ENCODE measurements at places on chromosomes 4 and X.

DNA sequence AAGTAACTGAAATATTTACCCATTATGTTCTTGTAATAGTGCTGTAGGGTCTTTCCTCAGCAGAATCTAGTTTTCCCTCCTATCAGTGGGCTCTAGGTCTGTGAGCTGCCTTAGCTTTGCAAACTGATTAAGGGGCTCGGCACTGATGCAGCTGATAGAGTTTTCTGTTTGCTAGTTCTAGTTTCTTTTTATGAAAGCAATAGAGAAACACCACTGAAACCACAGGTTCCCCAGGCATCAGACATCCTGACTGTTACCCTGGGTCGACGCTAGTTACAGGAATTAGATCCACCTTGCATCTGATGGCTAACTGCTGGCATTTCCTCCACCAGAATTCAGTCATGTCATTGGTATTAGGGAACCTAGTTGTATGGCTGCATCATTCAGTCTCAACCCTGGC, 225.0 kb upstream of the VCX start:
- DNase-seq, result no peak

GRCh38 chr4:37793562-37793961, 32.9 kb upstream of the PGM2 start:
- peak; percentile 14 for DNase-seq

GRCh38 chr4:169249214-169249973, 21.4 kb downstream of the SH3RF1 start:
- DNase-seq, result no peak

DNA sequence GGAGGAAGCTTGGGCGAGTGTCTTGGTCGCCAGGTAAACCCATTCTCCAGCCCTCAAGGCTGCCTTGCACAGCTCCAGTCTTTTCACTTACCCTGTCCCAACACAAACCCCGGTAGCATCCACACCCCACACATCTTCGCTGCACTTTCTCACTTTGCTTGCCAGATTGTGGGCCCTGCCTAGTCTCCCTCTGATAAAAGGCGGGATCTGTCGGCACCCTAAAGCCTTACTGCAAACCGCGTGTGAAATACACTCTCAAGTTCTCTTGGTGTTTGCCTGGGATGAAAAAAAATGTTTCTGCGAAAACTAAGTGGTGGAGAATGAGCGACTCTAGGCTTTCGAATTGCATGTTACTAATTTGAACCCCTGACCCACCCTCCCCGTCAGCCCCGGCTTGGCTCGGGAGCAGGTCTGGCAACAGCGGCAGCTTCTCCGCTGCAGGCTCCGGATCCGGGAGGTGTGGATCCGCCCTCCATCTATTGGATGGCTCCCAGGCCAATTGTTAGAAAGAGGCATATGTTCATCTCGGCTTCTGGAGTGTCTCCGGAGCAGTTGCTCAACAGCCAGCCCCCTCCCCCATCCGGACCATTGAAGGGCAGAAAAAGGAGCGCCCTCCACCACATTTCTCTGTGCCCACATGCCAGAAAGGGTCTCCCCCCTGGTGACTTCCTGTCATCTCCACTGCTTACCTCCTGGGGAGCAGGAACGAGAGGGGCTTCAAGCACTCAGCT, 3.0 kb upstream of the CITED1 start:
- DNase-seq, result peak; percentile 83

GRCh38 chr4:123517971-123518370, 121.4 kb downstream of the SPRY1 start:
- no peak for DNase-seq

DNA sequence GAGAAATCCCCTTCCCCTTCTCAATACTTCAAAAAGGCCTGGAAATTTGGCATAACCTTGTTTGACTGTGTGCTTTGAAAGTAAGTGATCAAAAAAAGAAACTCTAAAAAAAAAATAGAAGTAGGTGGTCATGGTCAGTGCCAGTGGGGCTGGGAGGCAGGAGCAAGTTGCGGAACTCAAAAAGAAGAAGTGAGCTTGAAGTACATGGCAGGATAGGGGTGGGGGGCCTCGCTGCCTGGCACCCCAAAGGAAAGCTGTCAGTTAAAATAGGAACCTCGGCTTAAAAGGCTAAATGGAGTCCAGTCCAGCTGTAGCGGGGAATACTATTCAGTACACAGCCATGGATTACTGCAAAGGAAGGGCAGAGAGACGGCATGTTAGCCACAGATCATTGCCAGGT, 12.2 kb upstream of the NKRF start:
- DNase-seq, result no peak

GRCh38 chrX:71081330-71082123, 13.4 kb upstream of the SNX12 start:
- DNase-seq, result no peak

- no peak for DNase-seq
Measured at GRCh38 chr4:105541420-105541819, 11.0 kb upstream of the ARHGEF38 start.

- DNase-seq, result no peak
Measured at GRCh38 chr4:63505714-63506460, 903.4 kb downstream of the TECRL start.

- no peak for DNase-seq
Measured at GRCh38 chrX:131987252-131987651, 35.9 kb upstream of the STK26 start.

- DNase-seq, result no peak
Measured at GRCh38 chr4:119299741-119300100, 22.2 kb downstream of the FABP2 start.

DNA sequence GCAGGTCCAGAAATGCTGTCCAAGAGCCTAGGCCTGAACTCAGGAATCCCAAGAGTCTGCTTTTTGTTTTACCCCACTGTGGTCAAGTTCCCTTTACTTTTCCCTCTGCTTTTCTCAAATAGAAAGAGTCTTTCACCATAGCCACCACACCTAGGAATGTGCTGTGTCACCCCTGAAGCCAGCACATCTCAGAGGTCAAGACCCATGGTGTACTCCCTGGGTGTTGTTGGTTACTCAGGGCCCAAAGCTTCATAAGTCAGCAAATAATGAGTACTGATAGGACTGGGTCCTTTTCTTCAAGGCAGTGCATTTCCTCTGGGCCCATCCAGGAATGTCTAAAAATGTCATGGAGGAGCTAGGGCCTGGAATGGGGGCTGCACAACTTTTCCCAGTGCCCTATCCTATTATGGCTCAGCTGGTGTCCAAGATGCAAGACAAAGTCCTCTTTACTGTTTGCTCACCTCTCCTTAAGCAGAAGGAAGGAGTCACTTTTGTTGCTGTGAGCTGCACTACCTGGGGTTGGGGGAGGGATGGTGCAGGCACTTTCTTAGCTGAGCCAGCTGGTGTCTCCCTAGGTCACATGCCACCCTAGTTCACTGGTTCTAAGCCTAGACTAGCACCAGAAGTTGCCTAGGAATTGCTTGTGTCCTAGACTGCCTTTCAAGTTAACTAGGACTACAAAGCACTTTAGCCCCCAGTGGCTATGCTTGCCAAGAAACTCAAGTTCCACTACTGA, 62.4 kb upstream of the RXFP1 start:
- DNase-seq, result no peak

- no peak for DNase-seq
Measured at GRCh38 chr4:105859233-105859632, 36.0 kb upstream of the NPNT start.

- no peak for DNase-seq
Measured at GRCh38 chr4:25687773-25688172, 32.1 kb downstream of the SLC34A2 start.

- DNase-seq, result no peak
Measured at GRCh38 chrX:136275553-136275952, 24.4 kb upstream of the MAP7D3 start.

GRCh38 chr4:153705743-153706468, 21.8 kb downstream of the TLR2 start:
- DNase-seq, result no peak

DNA sequence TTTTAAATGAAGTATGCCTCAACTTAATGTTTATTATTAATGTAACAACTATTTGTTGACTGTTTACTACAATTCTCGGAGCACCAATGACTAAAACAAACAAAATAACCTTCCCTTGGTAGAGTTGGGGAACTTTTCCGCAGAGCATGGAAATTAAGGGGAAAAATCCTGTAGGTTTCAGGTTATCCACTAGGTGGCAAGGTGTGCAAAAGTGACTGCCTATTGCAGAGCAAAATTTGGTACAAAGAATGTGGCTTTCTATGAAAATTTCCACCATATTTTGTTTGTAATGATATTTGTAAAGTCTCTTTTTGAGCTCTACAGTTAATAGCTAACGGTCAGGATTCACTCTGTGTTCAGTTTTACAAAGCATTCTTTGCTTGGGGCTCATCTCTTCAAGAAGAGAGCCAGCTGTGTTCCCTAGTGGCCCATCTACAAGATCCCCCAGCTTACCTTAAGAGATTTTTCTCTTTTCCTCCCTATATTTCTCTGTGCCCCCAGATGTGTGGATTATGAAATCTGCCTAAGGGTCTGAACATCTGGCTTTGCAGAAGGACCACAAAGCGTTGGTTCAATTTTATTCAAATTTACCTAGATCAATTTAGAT, 61.1 kb downstream of the FBXO8 start:
- DNase-seq, result no peak

- no peak for DNase-seq
Measured at GRCh38 chr4:148216866-148217814, 225.1 kb downstream of the NR3C2 start.

GRCh38 chr4:53937918-53938317, 126.5 kb downstream of the CHIC2 start:
- DNase-seq, result no peak

- no peak for DNase-seq
Measured at GRCh38 chr4:1777822-1778641, 15.1 kb upstream of the FGFR3 start.

GRCh38 chr4:176849076-176849475, 56.4 kb upstream of the VEGFC start:
- DNase-seq, result no peak
